NCI-H146 (cell line): ENCODE measurements at places on chromosomes 7 and 10.

DNA sequence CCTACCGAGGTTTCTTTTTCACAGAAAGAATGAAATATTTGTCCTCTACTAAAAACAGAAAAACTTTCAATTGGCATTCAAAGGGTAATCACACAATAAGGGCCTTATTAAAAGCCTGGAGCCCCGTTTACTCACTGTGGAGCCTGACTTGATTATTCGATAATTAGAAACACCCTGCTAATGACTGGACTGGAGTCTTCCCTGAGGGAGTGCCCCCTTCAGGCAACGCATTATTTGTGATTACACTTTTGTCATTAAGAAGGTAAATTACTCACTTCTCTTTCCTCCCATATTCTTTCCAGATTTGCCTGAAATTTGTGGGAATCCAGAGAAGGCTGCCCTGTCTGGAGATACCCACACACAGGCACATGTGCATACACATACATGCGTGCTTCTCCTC lies 444.2 kb upstream of the NPVF start:
- DNase-seq = peak; percentile 23

- DNase-seq = no peak
These were observed 116.4 kb upstream of the HGF start for GRCh38 chr7:81886211-81886764.

GRCh38 chr10:75651417-75651816 lies 220.0 kb downstream of the LRMDA start:
- peak; percentile 31 for DNase-seq

GRCh38 chr10:47449979-47450378 lies 33.9 kb downstream of the ANXA8 start:
- DNase-seq = peak; percentile 14
